ENCODE measurements at places on chromosomes 5 and 9.
A peak's percentile ranks its signal among the peaks of the same experiment; 100 is the strongest.

- DNase-seq: peak; percentile 46
Measured at GRCh38 chr9:123434619-123435240, 78.7 kb downstream of the CRB2 start.

DNA sequence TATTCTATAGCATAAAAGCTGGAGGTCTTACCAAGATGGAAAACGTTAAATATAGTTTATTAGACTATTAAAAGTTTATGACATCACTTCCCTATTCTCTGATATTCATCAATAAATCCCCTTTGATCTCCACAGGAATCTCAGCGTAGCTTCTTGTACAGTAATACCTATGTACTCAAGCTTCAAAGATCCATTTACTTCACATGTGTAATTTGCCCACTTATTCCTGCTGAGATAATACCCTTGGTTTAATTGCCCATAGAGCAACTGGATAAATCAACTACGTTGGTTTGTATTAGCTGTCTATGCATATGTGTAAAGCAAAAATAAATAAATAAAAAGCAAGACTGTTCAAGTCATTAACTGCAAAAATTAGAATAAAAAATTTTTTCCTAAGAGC is 219.7 kb downstream of the EFNA5 start:
- no peak for DNase-seq

- DNase-seq: no peak
Measured at GRCh38 chr9:88373045-88373444, 15.2 kb upstream of the SPIN1 start.

- DNase-seq: no peak
Measured at GRCh38 chr5:35438288-35438687, 179.4 kb upstream of the SPEF2 start.

DNA sequence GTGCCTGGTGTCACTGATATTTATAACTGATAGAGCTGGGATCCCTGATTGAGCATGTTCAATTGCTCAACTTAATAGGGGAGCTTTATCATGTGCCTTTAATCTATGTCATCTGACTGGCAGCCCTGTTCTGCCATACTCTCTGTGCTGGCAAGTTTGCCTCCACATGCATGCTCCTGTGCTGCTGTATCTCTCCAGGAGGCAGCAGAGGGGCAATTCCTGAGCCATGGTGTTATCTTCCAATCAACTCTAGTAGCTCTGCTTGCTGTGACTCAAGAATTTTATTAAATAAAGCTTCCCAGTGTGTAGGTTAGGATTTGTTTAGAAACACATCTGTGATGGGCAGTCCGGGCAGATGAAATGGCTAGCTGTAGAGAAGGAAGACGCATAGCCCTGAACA is 642.0 kb downstream of the KIF4B start:
- no peak for DNase-seq

DNA sequence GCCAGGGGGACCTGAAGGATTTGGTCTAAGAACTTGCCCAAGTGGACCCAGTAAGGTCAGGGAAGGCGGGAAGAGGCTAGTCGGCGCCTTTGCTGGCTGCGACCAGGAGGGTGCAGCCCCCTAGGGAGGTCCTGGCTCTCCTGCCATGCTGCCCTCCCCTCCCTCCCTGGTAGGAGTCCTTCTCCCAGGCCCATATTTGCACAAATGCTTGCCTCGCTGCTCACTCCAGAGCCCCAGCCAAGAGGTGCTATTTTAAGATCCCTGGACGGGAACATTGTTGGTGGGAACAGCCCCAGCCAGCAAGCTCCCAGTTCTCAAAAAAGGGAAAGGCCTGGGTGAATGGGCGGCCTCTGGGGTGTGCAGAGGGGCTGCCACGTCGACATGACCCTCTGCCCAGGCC is 4.3 kb upstream of the IL17B start:
- DNase-seq: no peak

DNA sequence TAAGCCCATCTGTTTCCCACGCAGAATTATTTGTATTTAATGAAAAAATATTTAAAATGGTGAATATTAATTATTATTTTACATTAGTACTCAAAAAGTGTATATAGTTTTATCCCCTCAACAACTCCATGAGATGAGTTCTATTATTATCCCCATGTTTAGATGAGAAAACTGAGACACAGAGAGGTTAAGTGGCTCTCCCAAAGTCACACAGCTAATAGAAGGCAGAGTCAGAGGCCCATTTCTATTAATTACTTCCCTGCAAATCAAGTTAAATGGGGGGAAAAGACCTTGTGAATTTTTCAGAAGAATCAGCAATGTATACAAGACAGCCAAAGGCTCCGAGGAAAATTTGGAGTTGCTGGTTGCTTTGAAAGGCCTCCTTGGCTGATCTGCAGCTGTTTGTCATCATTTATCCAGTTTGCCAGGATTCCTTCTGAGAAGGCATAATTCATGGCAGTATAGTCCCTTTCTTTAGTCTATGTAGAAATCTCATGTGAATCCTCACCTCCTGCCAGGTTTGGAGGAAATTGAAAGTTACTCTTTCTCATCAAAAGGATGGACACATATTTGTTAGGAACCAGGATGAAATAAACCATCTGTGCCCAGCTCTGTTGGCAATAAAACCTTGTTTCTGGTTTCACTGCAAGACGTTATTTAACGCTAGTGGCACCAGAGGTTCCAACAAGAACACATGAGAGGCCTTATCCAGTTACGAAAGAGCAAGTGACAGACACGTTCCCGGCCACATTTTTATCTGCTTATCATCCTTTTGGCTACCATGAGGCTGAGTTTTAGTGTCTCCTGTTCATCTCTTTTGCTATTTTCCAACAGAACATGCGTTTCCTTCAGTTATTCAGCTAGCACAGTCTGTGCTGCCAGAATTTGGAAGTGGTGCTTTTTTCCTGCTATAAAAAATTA is 621 bp downstream of the FYB1 start:
- DNase-seq: no peak

Data from retina (tissue), 1 donor.